ENCODE measurements at places on chromosomes 7 and 10.

DNA sequence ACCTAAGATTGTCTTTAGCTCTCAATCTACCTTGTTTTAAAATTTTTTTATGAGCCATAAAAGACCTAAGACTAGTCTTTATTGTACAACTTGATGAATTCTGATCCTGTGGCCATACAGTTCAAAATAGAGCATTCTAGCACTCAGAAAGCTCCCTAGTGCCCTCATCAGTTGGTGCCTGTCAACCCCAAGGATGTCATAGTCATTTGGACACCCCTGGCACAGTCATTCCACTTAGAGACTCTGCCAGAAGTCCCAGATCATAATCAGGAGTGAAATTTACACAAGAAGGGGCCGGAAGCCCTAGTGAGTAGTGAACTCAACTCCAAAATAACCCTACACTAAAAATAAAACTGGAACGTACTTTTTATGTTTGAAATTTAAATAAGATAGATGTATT, 80.0 kb upstream of the INSIG1 start:
- no peak for DNase-seq

GRCh38 chr7:124728610-124729009, 37.0 kb downstream of the GPR37 start:
- DNase-seq: no peak

- peak; percentile 65 for DNase-seq
Measured at GRCh38 chr7:4700577-4701235, 18.6 kb downstream of the FOXK1 start.

DNA sequence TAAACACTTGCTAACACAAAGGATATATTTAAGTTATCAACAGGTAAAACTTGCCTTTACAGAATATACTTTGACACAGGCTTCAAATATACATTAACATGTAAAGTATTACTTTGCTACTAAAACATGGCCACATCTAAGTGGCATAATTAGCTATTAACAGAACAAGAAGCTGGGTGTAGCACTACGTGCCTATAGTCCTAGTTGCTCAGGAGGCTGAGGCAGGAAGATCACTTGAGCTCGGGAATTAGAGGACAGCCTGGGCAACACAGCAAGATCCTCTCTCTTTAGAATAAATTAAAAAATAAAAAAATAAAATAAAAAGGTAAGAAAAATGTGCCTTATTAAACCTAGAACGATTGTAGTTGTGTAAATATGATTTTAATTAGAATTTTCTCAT, 106.6 kb downstream of the CNOT4 start:
- DNase-seq: no peak

DNA sequence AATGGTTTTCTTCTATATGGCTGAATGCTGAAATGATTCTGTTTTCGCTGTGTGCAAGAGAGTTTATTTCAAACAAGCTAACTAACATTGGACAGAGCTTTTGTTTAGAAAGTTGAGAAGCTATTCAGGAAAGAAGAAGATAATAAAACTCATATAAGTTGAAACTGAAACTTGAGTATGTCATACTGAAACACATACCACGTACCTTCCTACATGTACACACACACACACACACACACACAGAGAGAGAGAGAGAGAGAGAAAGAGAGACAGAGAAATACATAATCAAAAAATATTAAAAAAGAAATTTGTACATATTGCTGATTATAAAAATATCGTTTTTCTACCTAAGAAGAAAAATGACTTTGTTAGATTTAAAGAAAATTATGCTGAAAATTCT, 561.9 kb upstream of the KCND2 start:
- DNase-seq: no peak

DNA sequence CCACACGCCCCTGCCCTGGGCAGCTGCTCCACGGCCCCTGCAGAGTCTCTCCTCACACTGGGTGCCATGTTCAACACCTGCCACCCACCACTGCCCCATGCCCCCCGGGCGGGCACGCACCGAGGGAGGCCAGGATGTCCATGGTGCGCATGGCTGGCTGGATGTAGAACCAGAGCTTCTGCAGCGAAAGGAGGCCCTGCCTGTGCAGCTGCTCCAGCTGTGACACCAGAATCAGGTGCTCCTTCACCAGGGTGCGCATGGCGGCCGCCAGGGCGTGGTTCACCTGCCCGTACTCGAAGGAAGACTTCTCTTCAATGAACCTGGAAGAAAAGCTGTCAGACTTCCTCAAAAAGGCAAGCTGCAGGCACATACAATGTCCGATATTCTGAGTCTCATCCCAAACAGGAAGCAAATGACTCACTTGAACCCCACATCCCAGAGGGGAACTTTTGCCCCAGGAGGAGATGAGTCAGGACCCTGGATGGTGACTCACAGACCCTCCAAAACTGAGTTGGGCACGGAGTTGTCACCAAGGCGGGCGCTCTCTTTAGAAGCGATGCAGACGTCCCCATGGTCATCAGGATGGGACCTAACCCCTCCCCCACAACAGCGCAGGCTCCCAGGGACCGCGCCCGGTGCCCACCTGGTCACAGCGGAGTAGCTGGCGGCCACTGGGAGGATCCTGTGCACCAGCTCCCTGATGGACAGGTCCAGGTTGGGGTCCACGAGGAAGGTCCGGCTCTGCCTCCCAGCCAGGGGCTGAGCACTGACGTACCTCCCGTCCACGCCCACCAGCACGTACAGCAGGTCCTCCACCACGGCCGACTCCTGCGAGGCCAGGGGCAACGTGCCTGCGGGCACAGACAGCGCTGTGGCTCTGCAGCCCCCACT, 15.5 kb downstream of the TUBGCP2 start:
- peak; percentile 95 for DNase-seq

GRCh38 chr7:107551936-107552335, 11.8 kb downstream of the COG5 start:
- DNase-seq: no peak

DNA sequence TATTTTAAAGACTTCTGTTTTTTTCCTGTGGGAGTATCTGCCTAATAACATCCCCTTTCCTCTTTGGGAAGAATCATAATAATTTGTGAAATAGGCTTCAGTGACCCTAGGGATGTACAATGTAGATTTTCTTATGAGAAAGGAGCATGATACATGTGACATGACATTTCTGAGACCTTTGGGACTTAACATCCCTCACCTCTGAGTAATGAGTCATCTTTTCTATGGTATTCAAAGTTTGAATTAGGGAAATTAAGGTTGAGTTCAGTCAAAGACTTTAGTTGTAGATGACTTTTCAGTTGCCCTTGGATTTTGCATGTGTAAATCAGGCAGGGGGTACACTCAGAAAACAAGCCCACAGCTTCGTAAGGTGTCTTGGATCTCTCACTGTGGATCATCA, 14.3 kb downstream of the GRK5 start:
- no peak for DNase-seq

GRCh38 chr7:28217143-28217542, 36.5 kb upstream of the JAZF1 start:
- DNase-seq: no peak

Data from H54 (cell line).